A375 (cell line): ENCODE measurements at places on chromosomes 2 and 18. TPM values are rescaled to one million over a fixed set of nuclear protein-coding genes. Genes with fewer than 3 reads are reported as not detected.

C2orf74 gene
- total RNA-seq: 23.5 and 30.6 TPM in 2 replicates

SOX11 gene
- 8.9 and 9.3 TPM in 2 replicates for total RNA-seq

HOXD12 gene
- total RNA-seq: 0.60 TPM in 1 of 2 replicates, not detected in the other

RAMP1 gene
- 96.5 and 109 TPM in 2 replicates for total RNA-seq

CYP1B1 gene
- 0.50 and 0.64 TPM in 2 replicates for total RNA-seq

CROCC2 gene
- not detected in 2 replicates for total RNA-seq

SNTG2 gene
- total RNA-seq: not detected in 2 replicates

TOGARAM2 gene
- 0.08 TPM in 1 of 2 replicates, not detected in the other for total RNA-seq

INPP5D gene
- total RNA-seq: 0.37 and 0.72 TPM in 2 replicates

NCKAP5 gene
- total RNA-seq: 1.1 and 4.9 TPM in 2 replicates

VIL1 gene
- total RNA-seq: not detected in 2 replicates

CXCR1 gene
- not detected in 2 replicates for total RNA-seq

QPCT gene
- 5.9 and 7.7 TPM in 2 replicates for total RNA-seq

SNRPD1 gene
- total RNA-seq: 131 and 136 TPM in 2 replicates

GAL3ST2 gene
- not detected in 2 replicates for total RNA-seq

GTF2A1L gene
- 0.08 TPM in 1 of 2 replicates, not detected in the other for total RNA-seq

FBXO15 gene
- total RNA-seq: 0.96 and 1.8 TPM in 2 replicates

REG1B gene
- not detected in 2 replicates for total RNA-seq

GALNT14 gene
- total RNA-seq: 27.8 and 28.3 TPM in 2 replicates

TFCP2L1 gene
- total RNA-seq: 0.04 and 0.05 TPM in 2 replicates

SNED1 gene
- total RNA-seq: 10.2 and 13.6 TPM in 2 replicates

TUBA3E gene
- not detected in 2 replicates for total RNA-seq

SRD5A2 gene
- total RNA-seq: not detected in 2 replicates

WBP1 gene
- 72.6 and 93.6 TPM in 2 replicates for total RNA-seq

DCC gene
- total RNA-seq: 0.21 and 3.3 TPM in 2 replicates

ORMDL1 gene
- total RNA-seq: 35.8 and 36.4 TPM in 2 replicates

OSR1 gene
- not detected in 2 replicates for total RNA-seq

SKOR2 gene
- not detected in 2 replicates for total RNA-seq

MYOM1 gene
- 0.08 and 0.41 TPM in 2 replicates for total RNA-seq

CFC1 gene
- total RNA-seq: not detected in 2 replicates

CFAP65 gene
- total RNA-seq: 0.08 TPM in 1 of 2 replicates, not detected in the other

IL1F10 gene
- total RNA-seq: not detected in 2 replicates

MTA3 gene
- total RNA-seq: 23.2 and 29.0 TPM in 2 replicates

SPHKAP gene
- not detected in 2 replicates for total RNA-seq

GNLY gene
- not detected in 2 replicates for total RNA-seq

RUFY4 gene
- not detected in 2 replicates for total RNA-seq

CDH2 gene
- total RNA-seq: 37.2 and 37.7 TPM in 2 replicates
